Bronchial epithelial cell (primary cell): ENCODE measurements at places on chromosomes 7 and 10.

GRCh38 chr10:116201011-116201410, 72.0 kb downstream of the GFRA1 start:
- DNase-seq: no peak

- no peak for DNase-seq
Measured at GRCh38 chr7:148253629-148254028, 336.9 kb upstream of the C7orf33 start.

GRCh38 chr7:122010116-122010515, 133.9 kb downstream of the AASS start:
- DNase-seq: peak; percentile 21

GRCh38 chr10:121414366-121415062, 183.7 kb downstream of the FGFR2 start:
- DNase-seq: no peak

- no peak for DNase-seq
Measured at GRCh38 chr10:100866575-100867098, 46.1 kb upstream of the SLF2 start.
